Epithelial cell of prostate (primary cell): ENCODE measurements at places on chromosomes 13 and 19.

GRCh38 chr19:10707440-10707839 is 6.2 kb downstream of the QTRT1 start:
- no peak for DNase-seq

DNA sequence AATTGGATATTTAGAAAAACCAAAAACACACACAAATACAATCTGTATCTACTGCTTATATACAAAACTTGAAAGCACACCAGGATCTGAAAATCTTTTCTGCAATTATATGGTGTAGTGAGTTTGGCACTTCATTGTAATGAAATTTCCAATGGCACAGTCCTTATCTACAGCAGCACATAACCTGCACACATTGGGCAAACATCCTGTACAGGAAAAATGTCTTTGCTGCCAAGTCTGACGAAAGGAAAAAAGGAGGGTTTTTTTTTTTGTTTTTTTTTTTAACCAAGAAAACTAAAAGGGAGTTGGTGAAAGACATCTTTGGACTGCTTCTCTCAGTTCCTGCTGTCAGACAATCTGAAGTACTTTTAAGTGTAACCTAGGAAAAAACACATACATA is 107.8 kb downstream of the FOXO1 start:
- no peak for DNase-seq

DNA sequence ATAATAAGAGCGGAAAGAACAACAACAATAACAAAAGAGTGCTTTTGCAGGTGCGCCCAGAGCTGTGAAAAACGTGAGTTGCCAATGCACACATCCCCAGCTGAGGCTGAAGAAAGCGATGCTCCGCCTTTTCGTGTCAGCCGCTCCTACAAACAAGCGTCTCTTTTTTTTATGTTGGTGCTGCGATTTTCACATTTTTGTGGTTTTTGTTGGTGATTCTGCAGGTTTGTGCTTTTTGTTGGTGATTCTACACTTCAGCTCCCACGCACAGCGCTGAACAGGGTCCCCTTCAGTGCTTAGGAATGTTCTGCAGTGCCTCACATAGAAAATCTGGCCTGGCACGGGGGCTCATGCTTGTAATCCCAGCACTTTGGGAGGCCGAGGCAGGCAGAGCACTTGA is 7.3 kb upstream of the SBK3 start:
- DNase-seq, result no peak

- no peak for DNase-seq
These were observed 89.0 kb upstream of the SPATA13 start for GRCh38 chr13:24071423-24072075.
